Stimulated activated CD8-positive, alpha-beta memory T cell treated with anti-CD3 and anti-CD28 coated beads, Interleukin-7, amount 100 ng/mL, for 1 hour (primary cell): ENCODE measurements at places on chromosomes 4 and X.

DNA sequence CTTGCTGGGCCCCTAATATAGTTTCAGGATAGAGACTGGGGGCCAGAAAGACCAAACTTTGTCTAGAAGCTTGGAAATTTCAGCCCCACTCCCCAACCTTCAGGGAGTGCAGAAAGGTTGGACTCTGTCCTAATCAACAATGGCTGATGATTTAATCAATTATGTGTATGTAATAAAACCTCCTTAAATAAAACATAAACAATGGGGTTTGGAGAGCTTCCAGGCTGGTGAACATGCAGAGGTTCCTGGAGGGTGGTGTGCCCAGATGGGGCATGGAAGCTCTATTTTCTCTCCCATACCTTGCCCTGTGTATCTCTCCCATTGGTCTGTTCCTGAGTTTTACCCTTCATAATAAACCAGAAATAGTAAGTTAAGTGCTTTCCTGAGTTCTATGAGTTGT lies 174.2 kb downstream of the GC start:
- DNase-seq: no peak

DNA sequence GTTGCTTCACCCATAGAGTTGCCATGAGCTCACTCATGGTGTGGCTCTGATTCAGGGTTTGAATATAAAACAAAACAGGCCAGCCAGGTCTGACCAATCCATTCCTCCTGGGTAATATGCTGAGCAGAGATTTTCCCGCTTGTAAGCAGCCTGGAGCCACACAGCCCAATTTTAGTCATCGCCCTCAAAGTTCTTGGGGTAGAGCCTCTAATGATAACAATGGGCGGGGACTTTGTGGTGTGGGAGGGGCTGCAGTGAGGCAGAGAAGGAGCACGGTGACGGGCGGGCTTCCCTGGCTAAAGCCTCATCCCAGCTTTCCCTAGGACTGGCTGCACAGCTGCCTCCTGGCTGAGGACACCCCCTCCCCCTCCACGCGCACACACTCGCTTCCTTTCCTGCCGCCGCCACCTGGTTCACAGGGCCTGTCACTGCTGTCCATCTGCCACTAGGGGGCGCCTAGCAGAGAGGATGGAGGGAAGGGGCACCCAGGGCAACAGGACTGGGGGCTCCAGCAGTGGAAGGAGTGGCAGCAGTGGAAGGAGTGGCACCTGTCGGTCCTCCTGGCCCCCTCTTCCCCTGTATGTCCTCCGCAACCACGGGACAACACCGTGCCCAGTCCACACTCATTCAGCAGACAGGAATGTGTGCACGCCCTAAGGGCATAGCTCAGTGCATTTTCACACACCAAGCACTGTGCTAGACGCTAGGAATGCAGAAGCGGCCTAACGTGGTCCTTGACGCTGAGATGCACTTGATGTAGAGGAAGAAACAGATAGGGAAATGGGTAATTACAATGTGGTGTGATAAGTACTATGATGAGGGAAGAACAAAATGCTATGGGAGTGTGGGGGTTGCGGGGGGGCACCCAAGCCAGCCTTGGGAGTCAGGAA lies 26.8 kb downstream of the PRPS1 start:
- DNase-seq: no peak

GRCh38 chr4:185542626-185543315 lies 7.5 kb upstream of the PDLIM3 start:
- DNase-seq: no peak

- DNase-seq: no peak
Measured at GRCh38 chrX:24343719-24344118, 16.7 kb upstream of the SUPT20HL1 start.

GRCh38 chrX:47862680-47863079 lies 26.0 kb downstream of the ZNF81 start:
- no peak for DNase-seq

DNA sequence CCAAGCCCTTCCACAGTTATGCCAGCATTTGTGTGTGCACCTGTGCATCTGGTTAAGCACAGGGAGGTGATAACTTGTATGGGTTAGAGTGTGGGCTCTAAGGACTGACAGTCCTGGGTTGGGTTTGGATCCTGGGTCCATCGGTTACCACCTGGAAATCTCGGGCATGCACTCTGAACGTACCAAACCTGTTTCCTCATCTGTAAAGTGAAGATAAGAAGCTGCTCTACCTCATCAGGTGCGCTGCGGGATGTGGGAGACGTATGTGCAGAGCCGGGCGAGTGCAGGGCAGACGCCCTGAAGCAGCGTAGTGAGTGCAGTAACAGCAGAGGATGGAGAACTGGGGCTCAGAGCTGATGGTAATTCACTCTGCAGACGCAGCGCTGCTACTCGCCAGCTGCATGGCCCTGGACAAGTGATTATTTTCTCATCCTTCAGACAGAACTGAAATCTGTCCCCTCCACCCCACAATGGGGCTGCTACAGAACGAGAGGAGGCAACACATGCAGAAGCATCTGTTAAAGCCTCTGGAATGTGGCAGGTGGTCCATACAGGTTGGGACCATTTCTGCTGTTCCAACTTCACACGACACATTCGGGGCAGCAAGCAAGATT lies 64.4 kb downstream of the HADH start:
- DNase-seq: no peak

DNA sequence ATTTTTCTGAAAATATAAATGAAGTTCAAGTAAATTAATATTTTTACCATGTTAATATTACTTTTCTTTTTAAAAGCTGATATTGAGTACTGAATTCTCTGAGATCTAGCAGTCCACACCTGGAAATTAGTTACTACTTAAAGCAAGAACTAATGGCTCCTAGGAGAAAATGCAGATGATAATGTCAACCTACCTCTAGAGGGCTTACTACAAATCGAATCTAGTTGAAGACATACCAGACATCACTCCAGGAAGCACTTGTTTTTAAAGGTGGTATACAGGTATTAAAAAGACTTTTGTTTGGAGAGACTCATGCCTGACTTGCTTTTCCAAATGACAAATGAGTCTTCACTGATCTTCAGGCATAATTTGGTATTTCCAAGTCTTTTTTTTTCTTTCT lies 516.4 kb upstream of the BOD1L1 start:
- no peak for DNase-seq

DNA sequence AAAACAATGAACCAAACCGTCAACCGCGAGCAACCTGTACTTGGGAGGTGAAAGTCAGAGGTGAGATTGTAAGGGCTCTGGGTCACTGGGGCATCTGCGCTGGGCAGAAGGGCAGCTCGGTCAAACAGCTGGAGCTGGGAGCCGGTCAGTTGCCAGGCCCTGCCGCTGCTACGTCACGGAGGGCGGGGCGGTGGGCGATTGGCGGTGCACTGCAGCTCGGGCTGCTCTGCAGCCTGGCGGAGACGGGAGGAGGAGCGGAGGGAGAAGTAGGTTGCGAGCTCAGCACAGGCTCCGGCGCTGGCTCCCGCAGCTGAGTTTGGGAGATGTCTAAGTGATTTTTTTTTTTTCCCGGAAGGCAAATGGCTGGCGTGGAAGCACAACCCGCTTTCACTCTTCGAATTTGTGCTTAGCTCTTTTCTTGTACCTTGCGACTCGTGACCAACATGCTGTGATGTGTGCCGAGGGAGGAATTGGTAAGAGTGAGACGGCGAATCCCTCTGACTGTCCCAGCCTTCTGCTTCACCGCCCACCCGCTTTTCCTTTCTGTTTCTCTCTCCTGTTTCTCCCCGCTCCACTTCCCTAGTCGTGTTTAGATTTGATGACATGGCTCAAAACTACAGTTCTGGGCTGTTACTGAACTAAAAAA lies at the start of gene ATP10D:
Gene ATP10D, plus strand, starts transcription at position 229 of the 646 bp plus-strand sequence. CDS start 27,266 bp downstream, outside the sequence.
- DNase-seq: peak; percentile 58

DNA sequence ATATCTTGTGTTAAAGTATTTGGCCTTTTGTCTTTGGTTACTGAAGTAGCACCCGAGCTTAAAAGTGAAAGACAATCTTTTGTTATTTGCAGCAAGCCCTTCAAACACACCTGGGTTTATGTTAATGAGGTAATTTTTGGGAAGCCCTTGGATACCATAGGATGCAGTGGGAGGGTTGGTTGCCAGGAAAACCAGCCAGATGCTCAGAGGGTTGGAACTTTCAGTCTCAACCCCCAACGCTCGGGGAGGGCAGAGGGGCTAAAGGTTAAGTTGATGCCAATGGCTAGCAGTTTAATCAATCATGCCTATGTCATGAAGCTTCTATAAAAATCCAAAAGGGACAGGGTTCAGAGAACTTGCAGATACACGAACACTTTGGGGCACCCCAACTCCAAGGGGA lies 17.2 kb upstream of the GPR173 start:
- no peak for DNase-seq

GRCh38 chrX:138487866-138488265 lies 223.7 kb downstream of the FGF13 start:
- DNase-seq: no peak
